ENCODE measurements at places on chromosomes 2 and 18. TPM values are rescaled to one million over a fixed set of nuclear protein-coding genes. Genes with fewer than 3 reads are reported as not detected.

- H3K4me1 ChIP-seq = no peaks in the 10 kb centered on the region
- H3K27me3 ChIP-seq = no peaks in the 10 kb centered on the region
- no peak overlapping the region for H3K4me3 ChIP-seq
- no peaks in the 10 kb centered on the region for H3K36me3 ChIP-seq
- no peak for DNase-seq
- no peak overlapping the region for H3K27ac ChIP-seq
Measured at GRCh38 chr2:234272069-234272850, 221.8 kb downstream of the SPP2 start.

DNA sequence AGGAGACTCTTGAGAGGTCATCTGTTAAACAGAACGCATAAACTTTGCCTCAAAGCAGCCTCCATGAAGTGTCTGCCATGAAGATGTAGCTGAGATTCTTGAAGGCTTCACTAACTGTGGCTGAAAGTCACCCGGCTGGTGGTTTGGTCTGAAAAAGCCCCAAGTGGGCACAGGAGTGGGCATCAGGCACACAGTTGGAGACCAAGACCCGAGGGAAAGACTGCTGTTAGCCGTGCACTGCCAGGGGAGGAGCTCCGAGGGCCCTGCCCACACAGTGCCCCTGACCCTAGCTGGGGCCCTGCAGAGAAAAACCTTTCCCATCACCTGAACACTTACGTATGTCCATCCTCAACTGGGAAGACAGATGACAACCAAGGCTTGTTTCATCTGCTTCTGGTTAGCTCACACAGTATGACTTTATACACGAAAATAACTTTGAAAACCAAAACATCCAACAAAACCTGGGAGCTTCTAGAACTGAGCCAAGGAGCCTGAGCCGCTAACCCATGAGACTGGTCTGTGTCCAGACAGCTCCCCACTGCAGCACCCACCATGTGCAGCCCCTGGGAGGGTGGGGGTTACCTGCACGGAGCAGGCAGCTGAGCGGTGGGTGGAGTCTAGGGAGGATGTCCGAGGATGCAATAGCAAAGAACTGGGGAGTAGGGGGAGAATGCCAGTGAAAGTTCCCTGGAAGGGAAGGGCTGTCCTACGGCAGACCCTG, 15.4 kb downstream of the HJURP start:
- H3K27me3 ChIP-seq = no peaks in the 10 kb centered on the region
- H3K36me3 ChIP-seq = no peaks in the 10 kb centered on the region
- H3K27ac ChIP-seq = no peak overlapping the region
- H3K4me3 ChIP-seq = no peak overlapping the region
- no peak for DNase-seq

DNA sequence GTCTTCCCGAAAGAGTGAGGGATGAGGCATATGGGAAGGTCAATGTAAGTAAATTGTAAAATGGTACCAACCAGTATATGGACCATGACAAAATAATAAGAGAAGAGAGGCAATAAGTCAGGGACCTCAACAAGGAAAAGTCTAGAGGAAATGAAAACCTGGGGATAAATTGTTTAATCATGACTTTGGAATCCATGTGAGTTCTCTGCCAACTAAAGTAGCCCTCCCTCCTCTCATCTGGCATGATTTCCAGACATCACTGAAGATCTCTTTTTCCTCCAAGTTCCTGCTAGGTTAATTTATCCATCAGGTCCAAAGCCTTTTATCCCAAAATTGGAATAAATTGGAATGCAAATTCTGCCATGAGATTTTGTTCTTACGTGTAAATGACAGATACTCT, 417.9 kb downstream of the NRXN1 start:
- no peaks in the 10 kb centered on the region for H3K27me3 ChIP-seq
- no peaks in the 10 kb centered on the region for H3K36me3 ChIP-seq
- no peak overlapping the region for H3K4me3 ChIP-seq
- no peak overlapping the region for H3K27ac ChIP-seq

DNA sequence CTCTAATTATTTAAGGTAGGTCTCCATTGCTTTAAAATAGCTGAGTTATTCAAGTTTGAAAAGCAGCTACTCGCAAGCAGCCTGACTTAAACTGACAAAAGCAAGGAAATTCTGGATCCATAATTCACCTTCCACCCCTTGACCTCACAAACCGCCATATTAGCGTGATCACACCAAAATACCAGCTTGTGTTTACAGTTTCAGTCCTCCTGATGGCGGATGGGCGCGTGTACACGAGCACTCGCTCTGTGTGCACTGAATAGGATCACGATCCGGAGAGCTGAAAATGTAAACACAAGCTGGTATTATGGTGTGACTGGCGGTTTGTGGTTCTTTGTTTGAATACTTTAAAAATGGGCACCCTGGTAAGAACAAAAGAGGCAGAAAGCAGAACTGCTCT, 42.4 kb upstream of the PSMD14 start:
- H3K36me3 ChIP-seq = no peaks in the 10 kb centered on the region
- no peak overlapping the region for H3K4me3 ChIP-seq
- no peaks in the 10 kb centered on the region for H3K4me1 ChIP-seq
- no peak for DNase-seq

DNA sequence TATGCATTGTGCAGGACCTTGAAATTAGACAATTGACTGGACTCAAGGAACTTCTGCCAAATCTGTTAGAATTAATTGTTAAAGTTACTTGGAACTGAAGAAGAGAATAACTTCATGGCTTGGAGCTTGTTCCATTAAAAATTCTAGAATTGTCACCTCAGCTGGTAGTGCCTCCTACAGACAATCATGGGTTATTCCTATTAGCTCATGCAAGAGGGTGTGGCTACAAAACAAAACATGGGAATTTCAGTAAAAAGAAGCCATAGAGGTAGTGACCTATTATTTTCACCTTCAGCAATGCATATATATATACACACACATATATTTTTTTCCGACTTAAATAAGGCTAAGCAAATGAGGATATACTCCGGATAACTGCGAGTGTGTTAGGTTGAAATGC, 181.9 kb upstream of the DTNA start:
- no peak for DNase-seq
- no peaks in the 10 kb centered on the region for H3K36me3 ChIP-seq
- H3K4me1 ChIP-seq = no peaks in the 10 kb centered on the region
- H3K27me3 ChIP-seq = no peaks in the 10 kb centered on the region
- no peak overlapping the region for H3K27ac ChIP-seq

GRCh38 chr2:216663846-216664245, 30.6 kb downstream of the IGFBP2 start:
- H3K4me1 ChIP-seq = peaks cover 22% of the 10 kb centered on the region
- H3K4me3 ChIP-seq = no peak overlapping the region
- H3K27me3 ChIP-seq = no peaks in the 10 kb centered on the region
- DNase-seq = no peak
- peaks cover 27% of the 10 kb centered on the region for H3K36me3 ChIP-seq
- H3K27ac ChIP-seq = peak overlapping the region; percentile 59

DNA sequence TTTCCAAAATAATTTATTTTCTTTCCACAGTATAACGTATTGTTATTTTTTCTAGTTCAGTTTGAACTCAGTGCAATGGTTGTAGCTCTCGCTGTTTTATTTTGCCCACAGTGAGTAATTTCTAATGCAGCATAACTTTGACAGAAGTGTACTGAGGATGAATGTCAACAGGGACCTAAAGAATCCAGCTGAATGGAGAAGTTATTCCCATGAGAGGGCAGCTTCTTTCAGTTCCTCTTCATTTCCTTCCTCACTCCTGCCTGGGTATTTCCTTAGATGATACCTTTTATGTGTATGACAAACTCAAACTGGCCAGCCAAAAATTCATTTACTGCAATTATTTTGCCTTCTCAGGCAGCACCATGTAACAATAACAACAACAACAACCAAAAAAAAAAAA, 1223.1 kb upstream of the ZEB2 start:
- no peak overlapping the region for H3K27ac ChIP-seq
- no peak overlapping the region for H3K4me3 ChIP-seq
- DNase-seq = no peak
- no peaks in the 10 kb centered on the region for H3K4me1 ChIP-seq
- H3K27me3 ChIP-seq = no peaks in the 10 kb centered on the region

GRCh38 chr18:44778788-44779187, 98.1 kb downstream of the SETBP1 start:
- no peaks in the 10 kb centered on the region for H3K36me3 ChIP-seq
- DNase-seq = no peak
- no peaks in the 10 kb centered on the region for H3K27me3 ChIP-seq
- no peak overlapping the region for H3K4me3 ChIP-seq

DNA sequence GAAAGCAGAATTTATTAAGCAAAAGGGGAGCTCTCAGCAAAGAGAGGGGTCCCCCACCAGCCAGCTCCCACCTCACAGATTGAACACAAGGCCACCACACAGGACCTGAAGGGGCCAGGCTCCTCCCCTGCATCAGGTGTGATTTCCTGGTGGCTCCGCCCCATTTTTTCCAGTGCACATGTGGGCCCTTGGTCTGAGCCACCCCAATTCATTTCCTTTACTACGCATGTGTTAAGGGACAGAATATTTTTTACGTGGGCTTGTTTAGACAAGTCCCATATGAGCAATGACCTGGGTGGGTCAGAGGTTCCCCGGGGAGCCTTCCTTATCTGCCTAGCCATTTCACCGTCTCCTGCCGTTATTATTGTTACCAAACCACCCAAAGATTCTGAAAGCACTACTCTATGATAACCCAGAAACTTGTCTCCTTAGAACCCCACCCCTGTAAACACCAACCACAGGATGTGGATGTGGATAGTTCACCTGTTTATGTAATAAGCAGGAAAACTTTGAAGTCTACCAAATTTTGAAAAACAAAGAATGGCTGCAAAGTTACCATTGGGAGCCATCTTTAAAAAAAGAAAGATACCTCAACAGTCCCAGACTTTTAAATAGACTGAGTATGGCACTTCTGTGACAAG, 191.7 kb downstream of the CD226 start:
- no peak overlapping the region for H3K4me3 ChIP-seq
- H3K27ac ChIP-seq = no peak overlapping the region
- H3K36me3 ChIP-seq = no peaks in the 10 kb centered on the region
- no peak for DNase-seq
- H3K4me1 ChIP-seq = no peaks in the 10 kb centered on the region

DNA sequence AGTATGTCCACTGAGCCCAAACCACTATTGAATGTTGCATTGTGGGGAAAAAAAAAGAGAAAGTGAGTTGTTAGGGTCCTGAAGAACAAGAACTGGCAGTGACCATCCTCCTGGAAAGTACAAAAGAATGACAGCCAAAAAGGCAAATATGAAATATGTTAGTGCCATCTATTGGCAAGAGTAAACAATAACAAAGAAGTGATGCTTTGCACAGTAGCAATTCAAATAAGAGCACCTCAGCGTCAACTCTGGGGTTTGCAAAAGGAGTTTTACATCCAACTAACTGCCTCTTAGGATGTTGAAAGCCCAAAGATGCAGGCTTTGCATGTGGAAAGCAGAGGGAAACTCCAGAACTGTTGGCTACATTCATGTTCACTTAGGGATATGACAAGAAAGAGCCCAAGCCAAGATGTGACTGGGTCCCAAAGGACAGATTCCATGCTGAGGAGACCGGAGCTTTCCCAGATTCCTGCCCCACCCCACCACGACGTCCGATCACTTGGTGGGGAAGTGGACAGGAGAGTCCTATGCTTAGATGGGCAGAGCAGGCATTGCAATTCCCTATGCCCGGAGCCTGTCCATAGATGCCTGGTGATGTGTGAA, 15.6 kb downstream of the TRABD2A start:
- no peaks in the 10 kb centered on the region for H3K36me3 ChIP-seq
- no peaks in the 10 kb centered on the region for H3K27me3 ChIP-seq
- no peak for DNase-seq
- no peak overlapping the region for H3K27ac ChIP-seq
- no peak overlapping the region for H3K4me3 ChIP-seq

GRCh38 chr2:187586011-187586641, 31.9 kb upstream of the TFPI start:
- DNase-seq = no peak
- H3K4me3 ChIP-seq = no peak overlapping the region
- no peaks in the 10 kb centered on the region for H3K36me3 ChIP-seq
- H3K4me1 ChIP-seq = no peaks in the 10 kb centered on the region
- H3K27ac ChIP-seq = no peak overlapping the region
- H3K27me3 ChIP-seq = no peaks in the 10 kb centered on the region

DNA sequence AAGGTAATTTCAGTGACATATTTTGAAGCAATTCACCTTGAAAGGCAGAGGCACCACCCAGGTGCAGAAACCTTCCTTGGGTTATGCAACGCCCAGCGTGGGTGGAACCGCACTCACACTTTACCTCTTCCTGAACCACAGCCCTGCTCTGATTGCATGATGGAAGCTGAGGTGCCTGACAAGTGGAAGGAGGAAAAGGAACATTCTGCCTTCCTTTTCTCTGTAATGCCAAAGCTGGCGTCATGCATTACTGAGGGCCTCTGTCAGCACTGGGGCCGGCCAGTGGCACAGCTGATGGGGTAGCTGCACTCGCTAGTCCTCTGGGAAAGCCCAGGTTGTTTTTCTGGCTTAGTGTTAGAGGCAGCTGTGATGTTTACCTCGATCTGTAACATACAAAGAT, 266.5 kb downstream of the NEDD4L start:
- H3K4me3 ChIP-seq = no peak overlapping the region
- no peaks in the 10 kb centered on the region for H3K36me3 ChIP-seq
- no peaks in the 10 kb centered on the region for H3K4me1 ChIP-seq
- no peak for DNase-seq

GRCh38 chr2:14756122-14756541, 123.6 kb downstream of the LRATD1 start:
- H3K27ac ChIP-seq = no peak overlapping the region
- no peak overlapping the region for H3K4me3 ChIP-seq
- no peaks in the 10 kb centered on the region for H3K27me3 ChIP-seq
- H3K36me3 ChIP-seq = no peaks in the 10 kb centered on the region
- no peaks in the 10 kb centered on the region for H3K4me1 ChIP-seq

Gene SPEG
- 390 TPM for total RNA-seq

Gene MEIS1
- total RNA-seq = 46.7 TPM

Data from ascending aorta (tissue), 2 donors.